Inflammatory macrophage treated with lipopolysaccharide for 1 hour (primary cell): ENCODE measurements at places on chromosomes 12 and 14.

GRCh38 chr12:77996670-77997069, 166.0 kb downstream of the NAV3 start:
- DNase-seq: no peak

DNA sequence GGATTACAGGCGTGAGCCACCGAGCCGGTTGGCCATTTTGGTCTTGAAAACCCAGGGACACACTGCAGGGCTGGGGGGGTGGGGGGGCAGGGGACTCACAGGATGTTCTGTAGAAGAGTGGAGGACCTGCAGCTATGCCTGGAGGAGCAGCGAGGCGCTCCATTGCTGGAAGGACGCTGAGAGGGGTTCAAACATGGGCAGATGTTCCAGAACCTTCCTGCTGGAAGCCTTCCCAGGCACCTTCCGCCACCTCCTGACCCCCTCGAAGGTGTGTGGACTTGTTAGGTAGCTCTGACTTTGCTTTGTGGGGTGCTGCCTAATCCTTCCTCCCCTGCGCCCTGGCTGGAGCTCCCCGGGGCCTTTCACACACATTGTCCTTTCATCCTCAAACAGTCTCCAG, 19.6 kb upstream of the PPP1R13B start:
- DNase-seq: no peak

- no peak for DNase-seq
These were observed 66.1 kb upstream of the GRIP1 start for GRCh38 chr12:66744956-66745383.

DNA sequence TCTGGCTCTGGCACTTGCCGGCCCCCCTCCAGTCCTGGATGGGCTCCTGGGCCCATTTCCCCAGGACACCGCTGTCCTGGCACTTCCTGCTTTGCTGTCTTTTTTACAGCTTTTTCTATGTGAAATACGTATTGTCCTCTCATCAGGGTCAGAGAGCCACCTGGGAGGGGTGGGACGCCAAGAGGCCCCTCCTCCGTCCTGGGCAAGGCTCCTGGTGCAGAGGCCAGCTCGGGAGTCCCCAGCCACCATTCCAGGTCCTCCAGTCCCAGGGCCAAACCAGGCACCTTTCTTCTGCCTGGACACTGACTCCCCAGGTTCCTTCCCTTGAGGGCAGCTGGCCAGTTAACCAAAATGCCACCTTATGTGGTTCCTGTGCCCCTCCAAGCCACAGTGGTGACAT, 22.8 kb downstream of the ARL6IP4 start:
- DNase-seq: no peak

- no peak for DNase-seq
These were observed 43.1 kb upstream of the CCDC196 start for GRCh38 chr14:66442953-66443571.

DNA sequence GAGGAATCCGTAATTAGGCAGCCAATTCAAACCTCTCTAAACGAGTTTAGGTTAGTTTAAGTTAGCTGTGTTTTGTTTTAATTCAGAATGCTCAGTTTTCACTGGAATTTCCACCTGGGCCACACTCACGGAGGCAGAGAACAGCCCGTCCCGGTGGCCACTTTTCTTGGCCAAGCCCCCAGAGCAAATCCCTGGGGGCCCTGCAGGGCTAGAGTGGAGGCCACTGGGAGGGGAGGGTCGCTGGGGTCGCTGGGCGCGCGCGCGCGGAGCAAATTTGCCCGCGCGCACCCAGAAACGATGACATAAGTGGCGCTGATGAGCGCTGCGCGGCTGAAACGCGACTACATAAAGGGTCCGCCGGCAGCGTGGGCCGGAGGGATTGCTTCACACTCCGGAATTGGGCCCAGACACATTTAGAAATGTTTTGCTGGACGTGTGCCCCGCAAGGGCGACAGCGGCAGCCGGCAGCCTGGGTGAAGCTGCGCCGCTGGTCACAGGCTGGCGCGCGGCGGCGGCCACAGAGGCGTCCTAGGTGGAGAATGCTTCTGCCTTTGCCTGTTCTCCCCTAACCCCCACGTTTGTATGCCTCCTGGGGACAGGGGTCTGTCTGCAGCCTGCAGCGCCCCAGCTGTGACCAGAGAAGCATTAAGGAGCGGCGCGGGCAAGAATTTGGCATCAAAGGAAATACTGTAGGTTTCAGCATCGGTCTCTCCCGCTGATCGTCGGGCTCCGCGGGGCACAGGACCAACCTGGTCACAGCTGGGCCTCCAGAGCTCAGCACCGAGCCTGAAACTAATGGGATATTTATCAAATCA, 37.9 kb upstream of the TBX5 start:
- no peak for DNase-seq

DNA sequence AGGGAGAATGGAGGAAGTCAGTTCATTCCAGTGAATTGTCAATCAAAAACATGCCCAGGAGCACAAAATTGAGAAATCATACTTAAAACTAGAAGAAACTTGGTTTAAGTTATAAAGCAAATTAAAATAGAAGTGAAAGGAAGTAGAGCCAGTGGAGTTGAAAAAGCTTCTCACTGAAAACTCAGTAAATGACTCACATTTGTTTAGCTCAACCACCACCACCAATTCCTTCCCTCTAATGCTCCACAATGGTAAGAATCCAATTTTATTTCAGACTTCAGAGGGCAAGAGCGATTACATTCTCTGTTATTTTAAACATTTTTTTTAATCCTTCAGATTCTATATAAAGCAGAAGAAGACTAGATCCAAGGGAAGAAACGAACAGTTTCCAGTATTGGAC, 19.4 kb downstream of the UTP20 start:
- no peak for DNase-seq

DNA sequence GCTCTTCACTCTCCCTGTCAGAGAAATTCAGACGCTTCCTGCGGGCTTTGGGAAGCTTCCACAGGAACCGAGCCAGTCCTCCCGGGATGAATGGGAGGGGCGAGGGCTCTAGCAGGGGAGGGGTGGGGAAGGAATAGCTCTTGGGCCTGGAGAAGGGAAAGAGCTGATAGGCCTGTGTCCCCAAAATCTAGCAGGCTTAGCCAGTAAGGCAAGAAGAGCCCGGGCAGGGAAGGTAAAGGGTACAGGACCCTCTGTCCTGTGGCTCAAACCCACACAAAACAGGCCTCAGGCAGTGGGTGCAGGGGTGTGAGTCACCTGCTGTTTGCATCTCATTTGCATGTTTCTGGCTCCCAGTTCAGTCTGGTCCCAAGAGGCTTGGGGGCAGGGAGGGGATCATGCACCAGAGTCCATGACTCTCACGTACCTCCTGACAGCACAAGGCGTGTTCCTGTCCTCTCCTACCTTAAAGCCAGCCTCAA, 8.7 kb upstream of the SMUG1 start:
- DNase-seq: no peak

- DNase-seq: no peak
These were observed 7.2 kb downstream of the NAV3 start for GRCh38 chr12:77837876-77838291.

- no peak for DNase-seq
These were observed 13.8 kb upstream of the IFI27L2 start for GRCh38 chr14:94143239-94143638.

- DNase-seq: peak; percentile 83
These were observed 52.0 kb downstream of the NFKBIA start for GRCh38 chr14:35352274-35353233.

GRCh38 chr14:68780358-68781160, 12.3 kb downstream of the ZFP36L1 start:
- DNase-seq: peak; percentile 72

DNA sequence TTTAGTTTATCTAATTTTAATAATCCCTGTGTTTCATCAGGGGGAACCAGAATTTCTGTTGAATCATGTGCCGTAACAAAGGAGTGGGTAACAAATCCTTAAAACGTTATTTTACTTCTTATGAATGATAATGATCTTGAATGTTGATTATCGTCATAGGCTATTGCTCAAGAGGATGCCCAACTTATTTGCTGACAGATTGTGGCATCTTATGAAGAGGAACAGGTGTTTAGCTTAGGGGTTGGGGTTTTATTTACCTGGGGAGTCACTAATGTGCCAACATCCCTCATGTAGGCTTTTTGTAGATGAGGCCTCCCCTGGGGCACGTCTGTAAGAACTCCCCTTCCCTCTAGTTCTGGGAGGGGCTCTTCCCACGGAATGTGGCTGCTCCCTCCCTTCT, 32.4 kb upstream of the TMX1 start:
- no peak for DNase-seq

DNA sequence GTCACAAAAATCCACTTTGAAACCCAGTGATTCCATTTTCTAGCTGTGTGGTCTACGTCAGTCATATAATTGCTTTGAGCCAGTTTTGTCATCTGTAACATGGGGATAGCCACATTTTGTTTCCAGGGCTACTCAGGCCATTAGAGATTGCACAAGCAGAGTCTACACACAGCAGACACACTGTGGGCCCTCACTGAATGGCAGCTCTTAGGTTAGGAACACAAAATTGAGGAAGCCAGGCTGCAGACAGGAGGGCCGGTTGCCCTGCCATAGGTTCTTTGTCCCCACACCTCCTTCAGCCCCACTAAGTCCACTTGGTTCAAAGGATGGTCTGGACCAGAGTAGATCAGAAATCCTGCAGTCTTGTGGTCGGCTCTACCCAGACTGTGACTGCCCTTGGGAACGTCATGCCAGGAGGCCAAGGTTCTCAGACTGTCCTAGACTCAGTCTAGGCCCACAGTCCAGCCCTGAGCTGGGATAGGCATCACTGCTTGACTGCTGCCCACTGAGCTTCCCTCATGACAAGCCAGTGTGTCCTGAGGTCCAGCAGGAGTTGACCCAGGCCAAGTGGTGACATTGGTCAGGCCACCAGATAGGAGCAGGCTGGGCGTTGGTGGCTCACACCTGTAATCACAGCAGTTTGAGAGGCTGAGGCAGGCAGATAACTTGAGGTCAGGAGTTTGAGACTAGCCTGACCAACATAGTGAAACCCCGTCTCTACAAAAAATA, 3.8 kb upstream of the MYH7 start:
- no peak for DNase-seq

GRCh38 chr14:100305324-100306100, 732 bp downstream of the SLC25A29 start:
- DNase-seq: peak; percentile 76

- DNase-seq: no peak
These were observed 50.4 kb upstream of the LRTM2 start for GRCh38 chr12:1769809-1770494.

DNA sequence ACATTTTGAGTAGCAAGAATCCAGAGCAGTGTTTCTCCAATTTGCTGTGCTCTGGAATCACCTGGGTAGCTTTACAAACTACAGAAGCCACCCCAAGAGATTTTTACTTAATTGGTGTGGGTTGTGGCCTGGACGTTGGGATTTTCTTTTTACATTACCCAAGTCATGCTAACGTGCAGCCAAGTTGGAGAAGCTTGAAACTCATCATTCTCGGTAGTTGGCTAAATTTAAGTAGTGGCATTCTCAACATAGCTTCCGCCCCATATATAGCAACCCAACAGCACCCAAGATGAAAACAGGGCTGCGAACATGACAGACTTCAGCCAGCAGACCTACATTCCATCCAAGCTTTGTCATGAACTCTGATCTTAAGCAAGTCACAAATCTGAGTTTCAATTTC, 25.0 kb downstream of the DAD1 start:
- no peak for DNase-seq

DNA sequence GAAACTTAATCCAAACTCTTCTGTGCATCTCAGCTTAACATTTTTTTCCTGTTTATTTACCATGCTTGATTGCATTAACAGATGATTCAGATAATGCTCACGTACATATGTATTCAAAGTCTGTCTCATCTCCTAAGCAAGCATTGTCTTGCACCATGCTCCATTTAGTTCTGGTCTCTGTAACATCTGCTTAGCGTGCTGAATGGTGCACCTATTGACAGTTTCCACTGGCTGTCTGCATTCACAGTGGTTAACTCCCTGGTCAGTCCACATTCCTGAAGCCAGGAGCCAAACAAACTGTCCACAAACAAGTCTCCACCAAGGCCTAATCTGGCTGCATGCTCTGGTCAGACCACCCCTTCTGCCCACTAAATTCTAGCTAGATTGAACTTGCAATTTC, 83.9 kb downstream of the KNTC1 start:
- DNase-seq: no peak

- DNase-seq: no peak
These were observed 64.8 kb upstream of the CMKLR1 start for GRCh38 chr12:108403952-108404351.

DNA sequence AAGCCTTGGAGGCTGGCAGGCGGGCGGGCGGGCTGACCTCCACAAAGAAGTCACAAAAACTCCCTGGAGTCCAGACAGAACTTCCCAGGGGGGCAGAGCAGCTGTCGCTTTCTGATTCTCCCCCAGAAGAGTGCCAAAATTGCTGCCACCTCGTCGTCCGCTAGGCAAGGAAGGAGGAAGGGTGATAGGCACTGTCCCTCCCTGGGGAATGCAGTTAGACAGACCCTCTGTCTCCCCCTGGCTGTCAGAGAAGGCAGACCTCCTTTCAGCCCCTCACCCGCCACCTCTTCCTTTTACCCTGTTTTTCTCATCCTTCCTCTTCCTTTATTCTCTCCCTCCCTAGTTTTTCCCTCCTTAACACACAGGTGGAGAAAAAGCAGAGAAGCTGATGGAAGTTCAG, 18.7 kb downstream of the GRIN2B start:
- DNase-seq: no peak

- DNase-seq: no peak
These were observed 8.5 kb upstream of the LTBP2 start for GRCh38 chr14:74620497-74620921.

DNA sequence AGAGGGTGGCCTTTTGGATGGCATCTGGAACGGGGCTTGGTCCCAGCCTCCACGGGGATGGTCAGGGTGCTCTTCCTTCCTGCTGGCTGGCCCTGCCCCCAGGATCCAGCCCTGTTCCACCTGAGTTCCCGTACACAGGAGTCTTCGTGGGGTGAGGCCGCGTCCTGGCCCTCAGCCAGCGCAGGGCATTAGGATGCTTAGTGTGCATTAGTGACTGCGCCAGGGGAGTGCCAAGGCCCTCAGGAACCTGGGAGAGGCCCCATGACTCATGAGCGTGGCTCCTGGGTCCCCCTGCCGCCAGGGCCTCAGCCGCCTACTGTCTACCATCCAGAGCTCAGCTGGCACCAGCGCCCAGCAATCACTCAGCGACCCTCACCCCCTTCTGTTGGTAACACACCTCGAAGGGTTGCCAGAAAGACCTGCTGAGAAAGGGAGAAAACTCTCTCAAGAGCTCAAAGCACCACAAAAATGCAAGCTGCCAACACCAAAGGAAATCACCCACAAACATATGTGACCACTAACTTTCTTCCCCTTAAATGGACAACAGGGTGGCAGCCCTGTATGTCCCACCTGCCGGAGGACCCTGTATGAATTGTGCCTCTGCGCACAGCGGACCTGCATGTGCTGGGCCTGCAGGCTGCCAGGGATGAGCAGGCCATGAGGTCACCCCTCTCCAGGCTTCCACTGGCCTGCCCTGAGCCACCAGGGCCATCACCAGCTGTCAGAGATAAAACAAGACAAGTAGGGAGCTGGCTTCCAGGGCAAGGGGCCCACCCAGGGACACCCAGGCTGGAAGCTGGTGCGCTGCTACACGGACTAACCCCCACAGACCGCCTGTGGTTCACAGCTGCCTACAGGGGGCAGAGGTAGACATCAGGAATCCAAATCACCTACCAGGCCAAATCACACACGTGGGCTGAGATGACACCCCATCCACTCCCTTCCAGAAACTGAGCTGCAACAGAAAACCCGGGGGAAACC, 28.7 kb downstream of the CCDC85C start:
- DNase-seq: no peak
